ENCODE measurements at places on chromosomes 5 and 9.

DNA sequence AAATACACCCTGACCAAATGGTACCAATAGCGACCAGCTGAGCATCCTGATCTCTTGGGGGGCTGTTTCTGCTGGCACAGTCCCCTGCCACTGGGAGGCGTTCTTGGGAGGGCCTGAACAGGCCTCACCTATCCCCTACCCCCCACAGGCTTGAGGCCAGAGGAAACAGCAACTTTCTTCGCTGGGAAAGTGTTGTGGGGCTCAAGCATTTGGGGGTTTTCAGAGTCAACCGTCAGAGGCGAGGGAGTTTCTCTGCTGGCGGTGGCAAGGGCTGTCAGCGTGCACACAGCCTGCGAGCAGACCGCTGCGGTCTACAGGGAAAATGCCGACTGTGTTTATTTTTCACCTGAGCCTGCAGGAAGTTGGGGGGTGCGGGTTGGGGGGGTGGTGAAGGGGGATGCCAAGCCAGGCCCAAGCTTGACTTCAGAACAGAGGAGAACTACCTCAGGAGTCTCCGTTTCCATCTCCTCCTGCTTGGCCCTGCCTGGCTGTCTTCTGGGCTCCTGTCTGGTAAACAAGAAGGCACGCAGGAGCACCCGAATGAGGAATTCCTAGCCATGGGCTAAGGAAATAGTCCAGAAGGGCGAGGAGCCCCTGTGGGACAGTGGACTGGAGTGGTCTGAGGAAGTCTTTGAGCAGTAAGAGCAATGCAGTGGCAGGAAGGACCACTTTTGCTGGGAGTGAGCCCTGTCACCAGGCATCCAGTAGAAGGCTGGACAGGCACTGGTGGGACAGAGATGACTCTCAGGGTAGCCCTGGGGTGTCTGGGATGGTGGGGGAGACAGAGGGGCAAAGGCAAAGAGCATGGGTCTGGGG, 18.1 kb downstream of the TCF7 start:
- peak; percentile 51 for DNase-seq

- no peak for DNase-seq
Observed at GRCh38 chr5:161481922-161482321, 64.6 kb downstream of the GABRB2 start.

- DNase-seq = no peak
Observed at GRCh38 chr9:104992659-104993058, 64.7 kb upstream of the ABCA1 start.

DNA sequence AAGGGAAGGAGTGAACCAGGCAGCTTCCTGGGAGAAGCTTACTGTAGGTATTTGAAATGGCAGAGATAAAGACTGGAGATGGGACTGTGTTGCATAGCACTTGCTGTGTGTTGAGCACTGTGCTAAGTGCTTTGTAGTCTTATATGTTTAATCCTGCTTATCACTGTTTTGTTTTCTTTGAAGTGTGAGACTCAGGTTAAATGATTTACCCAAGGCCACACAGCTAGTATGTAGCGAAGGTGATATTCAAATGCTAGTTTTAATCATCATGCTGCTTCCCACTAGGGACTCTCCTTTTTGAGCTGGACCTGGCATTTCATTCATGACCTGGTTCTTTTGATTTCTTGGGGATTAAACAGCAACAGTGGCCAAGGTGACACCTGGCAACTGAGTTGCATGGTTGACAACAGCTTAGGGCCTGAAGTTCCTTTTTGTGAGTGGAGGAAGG, 35.3 kb upstream of the SPRY4 start:
- no peak for DNase-seq

DNA sequence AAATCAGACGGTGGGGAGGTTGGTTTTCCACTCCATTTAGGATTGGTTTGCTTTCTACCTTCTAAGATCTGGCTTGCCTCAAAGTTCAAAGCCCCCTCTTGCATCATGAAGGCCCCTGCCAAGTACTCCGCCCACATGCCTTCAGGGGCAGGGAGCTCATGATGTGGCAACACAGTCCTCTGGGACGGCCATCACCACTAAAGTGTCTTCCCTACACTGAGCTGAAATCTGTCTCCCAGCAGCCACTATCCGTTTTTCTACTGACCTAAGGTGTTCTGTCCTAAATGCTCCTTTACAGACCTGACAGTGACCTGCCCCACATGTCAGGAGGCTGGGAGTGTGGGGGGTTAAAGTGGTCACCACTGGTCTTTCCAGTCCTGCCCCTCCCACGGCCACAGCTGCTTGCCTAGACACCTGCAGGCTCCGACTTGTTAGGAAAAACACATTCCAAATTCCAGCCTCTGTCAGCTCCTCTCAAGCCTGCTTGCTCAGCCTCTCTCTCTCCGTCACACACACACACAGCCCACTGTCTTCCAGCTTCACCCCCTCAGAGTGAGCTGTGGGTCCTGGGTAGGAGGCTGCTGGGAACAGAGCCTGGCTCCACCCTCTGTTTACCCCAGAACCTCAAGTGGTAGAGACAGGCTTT, 44.9 kb downstream of the SHB start:
- DNase-seq = peak; percentile 79
